ENCODE measurements at places on chromosomes 12 and 14.

GRCh38 chr12:114711689-114712152 is 27.7 kb upstream of the TBX3 start:
- no peak for DNase-seq

DNA sequence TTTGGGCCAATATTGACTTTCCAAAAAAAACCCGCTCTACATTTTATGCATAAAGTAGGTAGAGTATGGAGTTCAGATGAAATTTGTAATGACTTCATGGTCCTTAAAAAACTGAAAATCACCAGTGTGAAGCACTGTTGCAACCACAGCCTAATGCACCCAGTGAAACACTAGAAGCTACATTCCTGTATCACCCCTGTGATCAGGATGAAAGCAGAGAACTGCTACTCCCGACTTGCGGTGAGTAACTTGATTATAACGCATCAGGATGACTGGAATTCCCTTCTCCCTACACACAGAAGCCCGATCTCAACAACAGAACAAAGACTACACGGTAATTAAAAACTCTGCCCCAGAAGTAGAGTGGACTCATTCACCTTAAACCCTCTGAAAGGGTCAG is 33.8 kb downstream of the SPTB start:
- peak; percentile 89 for DNase-seq

GRCh38 chr14:54686219-54686870 is 119.4 kb downstream of the SAMD4A start:
- DNase-seq = peak; percentile 69

DNA sequence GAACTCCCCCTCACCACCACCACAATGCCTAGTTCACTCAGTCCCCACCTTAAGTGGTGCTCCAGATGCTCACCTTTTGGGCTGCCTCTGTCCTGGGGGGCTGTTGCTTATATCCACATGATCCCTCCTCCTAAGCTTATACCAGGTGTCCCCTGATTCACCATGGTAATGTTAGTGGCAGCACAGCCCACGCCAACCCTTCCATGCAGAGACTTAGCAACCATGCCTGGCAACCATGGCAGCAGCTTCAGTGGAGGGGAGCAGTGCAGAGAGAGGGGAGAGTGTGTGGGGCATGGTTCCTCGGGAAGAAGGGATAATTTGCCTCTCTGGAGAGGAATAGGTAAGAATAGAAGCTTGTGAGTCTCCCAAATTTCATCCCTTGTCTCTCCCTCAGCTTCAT is 1.2 kb upstream of the DDN start:
- DNase-seq = no peak

GRCh38 chr12:41073633-41074472 is 114.3 kb upstream of the PDZRN4 start:
- DNase-seq = no peak

DNA sequence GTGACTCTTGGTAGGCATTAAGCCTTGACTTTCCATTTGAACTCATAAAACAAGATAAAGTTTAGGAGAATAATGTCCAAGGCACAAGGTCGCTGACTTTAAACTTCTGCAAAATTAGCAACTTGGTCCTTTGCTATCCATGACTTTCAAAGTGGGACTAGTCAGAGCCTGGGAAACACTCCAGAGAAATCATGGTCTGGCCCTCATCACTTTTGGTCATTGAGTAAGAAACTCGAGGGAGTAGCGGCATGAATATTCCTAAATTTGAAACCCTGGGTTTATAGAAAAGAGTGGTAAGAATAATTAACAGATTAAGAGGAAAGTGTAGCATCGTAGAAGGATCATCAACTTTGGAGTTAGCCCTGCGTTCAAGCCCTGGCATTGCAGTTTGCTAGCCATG is 16.9 kb upstream of the APPL2 start:
- no peak for DNase-seq

DNA sequence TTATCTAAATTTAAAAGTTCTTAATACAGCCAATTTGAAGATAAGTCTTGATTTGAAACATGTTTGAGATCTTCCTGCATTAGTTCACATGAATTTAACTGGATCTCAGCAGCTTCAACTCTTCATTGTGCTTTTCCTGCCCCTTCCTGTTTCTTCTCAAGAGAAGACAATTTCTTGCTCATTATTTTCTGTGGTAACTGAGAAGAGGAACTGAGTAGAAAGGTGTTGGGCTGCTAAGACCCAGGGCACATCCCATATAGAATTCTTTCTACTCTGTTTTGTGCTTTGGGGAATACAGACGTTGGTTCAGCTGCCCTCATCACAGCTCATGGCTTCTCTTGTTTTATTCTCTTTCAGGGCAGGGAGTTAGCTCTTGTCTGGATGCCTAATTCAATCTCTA is 110.2 kb downstream of the SNAPC1 start:
- DNase-seq = no peak

DNA sequence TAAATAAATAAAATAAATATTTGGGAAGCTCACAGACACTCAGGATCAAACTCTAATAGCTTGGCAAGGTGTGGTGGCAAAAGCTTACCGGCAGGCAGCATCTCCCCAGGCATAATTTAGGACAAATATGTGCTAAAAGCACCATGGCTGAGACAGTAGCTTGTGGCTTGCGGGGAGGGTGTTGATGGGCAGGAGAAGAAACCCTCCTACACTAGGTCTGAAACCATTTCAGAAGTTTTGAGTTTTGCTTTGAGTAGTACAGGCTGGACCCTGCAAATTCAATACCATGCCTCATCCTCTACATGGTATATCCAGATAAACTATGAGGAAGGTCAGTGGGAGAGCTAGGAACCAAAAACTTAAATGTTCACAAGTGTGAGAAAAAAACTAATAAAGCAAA is 33.1 kb downstream of the MAP3K9 start:
- no peak for DNase-seq

GRCh38 chr12:6526766-6527525 is 7.4 kb upstream of the GAPDH start:
- no peak for DNase-seq

DNA sequence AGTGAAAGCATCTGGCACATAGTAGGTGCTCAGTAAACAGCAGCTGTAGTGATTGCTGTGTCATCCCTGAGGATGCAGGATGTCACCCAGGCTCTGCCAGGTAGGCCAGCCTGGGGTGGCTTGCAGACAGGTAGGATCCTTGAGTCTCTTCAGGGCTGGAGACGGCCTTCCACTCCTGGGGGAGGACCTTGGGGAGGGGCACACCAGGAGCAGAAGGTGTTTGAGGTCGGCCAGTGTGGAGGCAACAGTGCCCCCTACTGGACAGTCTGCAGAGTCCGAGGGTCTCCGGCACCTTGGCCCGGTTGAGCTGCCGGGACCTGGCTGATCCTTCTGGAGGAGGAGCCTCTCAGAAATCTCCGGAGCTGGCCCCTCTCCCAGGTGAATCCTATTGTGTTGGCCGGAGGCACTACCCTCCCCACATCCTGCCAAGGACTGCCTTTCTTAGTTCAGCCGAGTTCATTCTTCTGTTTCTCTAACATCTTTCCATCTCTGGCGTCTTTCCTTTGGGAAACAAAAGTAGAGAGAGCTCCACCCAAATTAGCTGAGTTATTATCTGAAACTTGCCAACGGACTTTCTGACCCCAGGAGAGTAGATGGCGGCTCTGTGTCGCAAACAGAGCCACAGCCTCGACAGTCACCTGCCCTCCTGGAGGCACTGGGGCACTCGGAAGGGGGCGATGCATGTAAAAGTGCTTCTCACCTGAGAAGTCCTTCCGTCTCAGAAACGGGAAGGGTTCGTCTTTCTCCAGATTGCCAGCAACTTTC is 41.8 kb upstream of the CLMN start:
- DNase-seq = no peak

GRCh38 chr12:123337070-123337469 is 27.6 kb downstream of the SBNO1 start:
- no peak for DNase-seq

DNA sequence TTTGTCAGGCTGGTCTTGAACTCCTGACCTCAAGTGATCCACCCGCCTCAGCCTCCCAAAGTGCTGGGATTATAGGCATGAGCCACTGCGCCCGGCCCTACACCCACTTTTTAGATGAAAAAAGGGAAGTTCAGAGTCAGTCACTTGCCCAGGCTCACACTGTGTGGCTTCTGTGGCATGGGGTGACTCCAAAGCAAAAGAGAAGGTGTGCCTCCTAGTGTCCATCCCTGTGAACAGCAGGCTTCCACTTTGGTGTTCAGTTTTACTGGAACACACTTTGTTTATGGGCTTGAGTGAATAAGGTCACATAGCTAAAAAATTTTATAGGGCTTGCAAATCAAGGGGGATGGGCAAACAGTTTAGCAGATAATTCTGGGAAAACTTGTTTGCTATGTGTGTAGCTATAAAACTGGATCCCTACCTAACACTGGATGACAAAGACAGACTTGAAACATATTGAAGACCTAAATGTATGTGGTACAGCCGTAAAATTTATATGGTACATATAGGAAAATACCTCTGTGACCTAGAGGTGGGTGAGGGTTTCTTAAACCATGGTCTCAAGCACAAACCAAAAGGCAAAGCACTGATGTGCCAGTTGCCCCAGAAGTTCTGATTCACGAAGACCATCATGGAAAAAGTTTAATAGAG is 54.9 kb downstream of the EID3 start:
- no peak for DNase-seq

DNA sequence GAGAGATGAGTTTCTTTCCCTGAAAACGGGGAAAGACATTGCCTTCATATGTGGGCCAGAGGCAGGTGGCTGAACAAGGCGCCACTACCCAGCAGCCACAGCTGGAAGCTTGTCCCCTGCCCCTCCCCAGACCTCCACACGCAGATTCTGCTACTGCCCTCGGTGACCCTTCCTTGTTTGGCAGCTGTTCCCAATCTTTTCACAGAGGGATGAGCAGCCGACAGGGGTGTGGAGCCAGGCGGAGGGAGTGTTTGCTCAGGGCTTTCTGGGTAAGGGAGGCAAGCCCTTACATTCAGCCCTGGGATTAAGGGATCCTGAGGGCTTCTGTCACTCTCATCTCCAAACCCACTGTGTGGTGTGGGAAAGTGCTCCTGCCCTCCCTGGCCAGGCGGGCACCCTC is 4.5 kb upstream of the KRT4 start:
- DNase-seq = no peak

DNA sequence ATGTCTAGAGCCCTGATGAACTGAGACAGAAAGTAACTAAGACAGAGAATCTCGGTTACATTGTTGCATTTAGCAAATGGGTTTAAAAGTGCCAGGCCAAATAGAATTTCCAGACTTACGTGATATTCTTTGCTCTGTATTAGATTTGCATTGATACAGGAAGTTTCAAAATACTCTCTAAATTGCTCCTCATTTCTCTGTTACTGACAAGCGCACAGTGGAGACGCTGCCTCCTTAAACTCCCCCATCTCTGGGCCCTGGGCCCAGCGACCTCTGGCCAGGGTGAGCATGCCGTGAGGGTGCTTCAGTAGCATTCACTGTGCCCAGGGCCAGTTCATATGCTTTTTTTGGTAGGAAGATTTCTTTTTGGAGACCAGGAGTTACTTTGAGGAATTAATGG is 22.9 kb upstream of the EVL start:
- DNase-seq = no peak

GRCh38 chr14:71497645-71498086 is 434.6 kb upstream of the RGS6 start:
- no peak for DNase-seq

Data from kidney glomerular epithelial cell (primary cell).